ENCODE measurements at places on chromosomes 2 and 18.

DNA sequence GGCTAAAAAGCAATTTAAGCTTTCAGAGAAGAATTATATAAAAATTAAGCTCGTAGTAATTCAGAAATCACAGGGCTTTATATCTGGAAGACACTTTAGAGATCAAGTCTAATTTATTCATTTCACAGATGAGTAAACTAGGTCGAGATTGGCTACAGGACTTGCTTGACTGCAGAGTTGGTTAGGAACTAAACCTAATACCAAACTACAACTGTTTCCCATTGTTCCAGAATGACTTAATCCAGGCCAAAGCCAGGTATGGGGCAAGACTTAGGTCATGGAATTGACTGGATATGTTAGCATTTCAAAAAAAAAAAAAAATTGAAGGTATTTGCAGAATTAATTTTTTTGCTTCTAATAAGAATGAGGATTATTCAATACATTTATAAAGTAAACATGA is 146.1 kb downstream of the RIT2 start:
- DNase-seq, result no peak

DNA sequence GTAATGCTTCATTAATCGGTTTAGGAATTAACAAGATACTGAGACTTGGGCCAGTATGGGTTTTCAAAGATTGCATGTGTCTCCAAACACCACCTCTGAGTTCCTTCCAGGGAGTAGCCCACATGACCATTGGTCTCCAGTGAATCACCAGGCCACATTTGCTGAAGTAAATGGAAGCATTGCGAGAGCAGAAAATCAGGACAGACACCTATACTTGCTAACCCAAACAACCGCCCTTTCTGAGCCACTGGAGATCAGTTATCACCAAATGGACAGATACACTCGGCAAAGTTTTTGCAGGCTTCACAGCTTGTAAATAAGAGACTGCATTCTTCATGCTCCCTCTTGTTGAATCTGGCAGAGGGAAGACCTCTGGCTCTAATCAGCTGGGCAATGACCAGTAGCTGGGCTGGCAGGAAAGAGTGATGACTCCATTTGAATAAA is 40.9 kb downstream of the GATA6 start:
- DNase-seq, result no peak

DNA sequence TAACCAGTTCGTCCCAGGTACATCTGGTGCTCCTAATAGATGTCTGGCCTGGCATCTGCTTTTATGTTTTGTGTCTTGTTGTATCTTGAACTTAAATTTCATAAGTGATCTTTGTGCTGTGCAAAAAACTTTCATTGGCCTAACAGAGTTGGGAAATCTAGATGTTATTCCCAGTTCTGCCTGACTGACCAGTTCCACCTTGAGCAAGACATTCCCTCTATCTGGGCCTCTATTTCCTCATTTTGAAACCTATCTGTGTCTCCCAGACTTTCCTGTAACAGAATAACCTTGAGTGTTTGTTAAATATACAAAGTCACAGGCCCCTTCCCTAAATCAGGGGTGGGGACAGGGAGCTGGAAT is 90.5 kb upstream of the MSH2 start:
- DNase-seq, result no peak

- DNase-seq, result no peak
These were observed 16.2 kb upstream of the ZCCHC2 start for GRCh38 chr18:62506495-62507143.

DNA sequence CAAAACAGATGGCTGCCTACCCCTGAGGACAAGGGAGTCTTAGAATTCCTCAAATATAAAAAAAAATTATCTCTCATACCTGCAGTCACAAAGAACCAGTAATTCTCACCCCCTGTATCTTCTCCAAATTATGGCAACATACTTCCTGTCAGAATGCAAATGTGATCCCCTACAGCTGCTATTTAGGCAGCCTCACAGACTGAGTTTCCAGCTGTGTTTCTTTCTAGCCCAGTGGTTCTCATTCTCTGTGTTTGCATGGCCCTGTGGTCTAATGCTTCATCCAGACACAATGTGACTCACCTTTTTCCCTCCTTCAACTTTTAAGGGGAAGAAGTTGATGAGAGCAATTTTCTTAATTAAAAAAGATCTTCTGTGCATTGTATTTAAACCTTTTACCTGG is 726.3 kb downstream of the TSN start:
- DNase-seq, result no peak

DNA sequence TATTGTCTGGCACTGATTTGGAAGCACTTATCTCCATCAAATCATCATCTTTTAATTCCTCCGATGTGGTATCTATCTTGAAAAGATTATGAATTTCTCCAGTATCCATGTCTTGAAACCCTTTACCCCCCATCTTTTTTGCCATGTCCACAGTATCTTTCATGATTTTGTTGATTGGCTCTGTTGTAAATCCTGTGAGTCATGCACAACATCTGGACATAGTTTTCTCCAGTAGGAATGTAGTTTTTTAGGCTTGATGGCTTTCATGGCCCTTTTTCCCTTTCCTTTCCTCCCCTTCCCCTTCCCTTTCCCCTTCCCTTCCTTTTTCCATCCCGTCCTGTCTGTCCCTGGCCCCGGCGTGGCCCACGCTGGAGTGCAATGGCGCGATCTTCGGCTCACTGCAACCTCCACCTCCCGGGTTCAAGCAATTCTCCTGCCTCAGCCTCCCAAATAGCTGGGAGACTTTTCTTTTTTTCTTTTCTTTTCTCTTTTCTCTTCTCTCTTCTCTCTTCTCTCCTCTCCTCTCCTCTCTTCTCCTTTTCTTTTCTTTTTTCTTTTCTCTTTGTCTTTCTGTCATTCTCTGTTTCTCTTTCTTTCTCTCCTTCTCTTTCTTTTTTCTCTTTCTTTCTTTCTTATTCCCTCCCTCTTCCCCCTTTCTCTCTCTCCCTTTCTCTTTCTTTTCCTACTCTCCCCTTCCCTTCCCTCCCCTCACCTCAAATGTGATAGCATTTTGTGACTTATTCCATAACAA is 18.4 kb upstream of the ZNF638 start:
- no peak for DNase-seq

DNA sequence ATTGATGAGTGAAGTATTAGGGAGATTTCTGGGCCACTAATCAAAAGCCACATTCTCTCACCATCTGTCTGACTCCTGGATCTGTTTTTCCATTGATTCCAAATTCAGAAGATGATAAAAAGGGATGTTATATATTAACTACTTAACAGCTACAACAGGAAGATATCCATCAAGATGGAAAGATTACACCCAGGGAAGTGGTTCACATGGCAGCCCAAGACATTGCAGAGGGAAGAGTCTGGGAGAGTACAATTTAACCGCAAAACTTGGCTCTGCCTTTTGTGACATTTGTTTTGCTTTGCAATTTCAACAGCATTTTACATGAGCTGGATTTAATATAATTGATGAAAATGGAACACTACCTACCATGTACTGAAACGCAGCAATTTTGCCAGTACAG is 22.5 kb upstream of the TCF4 start:
- DNase-seq, result no peak

DNA sequence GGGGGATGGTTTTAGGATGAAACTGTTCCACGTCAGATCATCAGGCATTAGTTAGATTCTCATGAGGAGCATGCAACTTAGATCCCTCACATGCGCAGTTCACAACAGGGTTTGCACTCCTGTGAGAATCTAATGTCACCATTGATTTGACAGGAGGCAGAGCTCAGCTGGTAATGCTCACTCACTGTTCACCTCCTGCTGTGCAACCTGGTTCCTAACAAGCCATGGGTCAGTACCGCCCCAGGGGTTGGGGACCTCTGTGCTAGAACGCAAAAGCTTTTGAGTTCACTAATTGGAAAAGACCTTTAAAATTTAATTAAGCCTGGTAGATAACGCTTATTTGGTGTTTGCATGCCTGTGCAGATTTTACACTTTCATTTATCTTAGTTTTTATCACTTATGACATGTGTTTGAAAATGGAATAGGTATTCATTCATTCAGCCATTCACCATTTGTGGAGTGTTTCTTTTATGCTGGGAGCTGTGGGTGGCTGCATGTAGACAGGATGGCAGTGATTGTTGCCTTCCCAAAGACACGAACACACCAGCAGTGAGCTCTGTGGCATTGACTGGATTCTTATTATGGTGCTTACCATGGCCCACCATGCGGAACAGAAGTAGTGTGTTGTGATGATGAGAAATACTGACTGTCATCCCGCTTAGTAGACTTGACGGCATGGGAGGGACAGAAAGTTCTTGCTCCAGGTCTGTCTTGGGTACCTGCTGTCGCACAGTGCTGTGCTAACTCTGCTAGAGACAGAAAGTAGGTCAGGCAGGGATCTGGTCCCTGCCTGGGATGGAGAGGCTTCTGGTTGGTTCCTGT is 6.4 kb downstream of the RAB31 start:
- no peak for DNase-seq

GRCh38 chr18:6633310-6633709 is 96.2 kb upstream of the ARHGAP28 start:
- DNase-seq, result no peak

- DNase-seq, result no peak
These were observed 351.6 kb downstream of the EIPR1 start for GRCh38 chr2:3025984-3026383.

DNA sequence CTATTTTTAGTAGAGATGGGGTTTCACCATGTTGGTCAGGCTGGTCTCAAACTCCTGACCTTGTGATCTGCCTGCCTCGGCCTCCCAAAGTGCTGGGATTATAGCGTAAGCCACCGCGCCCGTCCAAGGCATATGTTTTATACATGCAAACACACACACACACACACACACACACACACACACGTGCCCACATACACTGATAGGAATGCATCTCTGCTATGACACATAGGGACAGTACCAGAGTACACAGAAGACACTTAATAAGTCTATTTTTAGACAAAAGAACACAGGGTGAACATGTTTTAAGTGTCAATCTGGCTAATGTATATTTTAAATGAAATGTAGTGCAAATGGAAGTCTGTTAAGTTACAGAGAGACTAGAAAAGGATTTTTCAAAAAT is 10.7 kb upstream of the RNF103 start:
- DNase-seq, result no peak

GRCh38 chr18:67840379-67840778 is 323.9 kb upstream of the DSEL start:
- no peak for DNase-seq

DNA sequence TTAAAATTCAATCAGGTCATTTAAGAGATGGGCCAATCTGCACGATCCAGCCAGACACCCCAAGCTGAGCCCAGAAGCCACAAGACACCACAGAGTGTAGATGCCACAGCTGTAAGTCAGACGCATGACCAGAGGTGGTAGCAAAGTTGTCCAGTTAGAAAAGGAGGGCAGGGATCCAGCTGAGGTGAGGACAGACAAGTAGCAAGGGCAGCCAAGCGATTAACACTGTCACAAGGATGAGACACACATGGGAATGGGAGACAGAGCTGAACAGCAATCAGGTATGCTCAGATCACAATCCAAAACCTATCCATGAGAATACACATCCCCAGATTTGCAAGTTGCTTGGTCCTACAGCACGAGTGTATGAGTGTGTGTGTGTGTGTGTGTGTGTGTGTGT is 143.4 kb upstream of the STK17B start:
- DNase-seq, result no peak

DNA sequence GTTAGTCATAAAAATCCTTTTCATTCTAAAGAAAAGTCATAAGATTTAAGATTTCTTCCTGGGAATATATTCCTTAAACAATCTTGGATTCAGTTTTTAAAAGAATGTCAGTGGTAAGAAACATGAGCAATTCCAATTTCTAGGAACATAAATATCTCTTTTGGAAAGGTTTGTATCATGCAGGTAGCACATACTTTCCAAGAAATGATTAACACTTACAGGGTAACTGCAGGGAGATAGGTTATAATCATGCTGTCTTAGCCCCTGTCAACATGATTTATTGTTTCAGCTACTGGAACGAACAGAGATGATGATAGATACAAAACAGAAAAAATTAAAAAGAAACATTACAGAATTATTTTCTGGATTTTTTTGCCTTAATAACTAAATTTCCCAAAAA is 1537.7 kb downstream of the LRP1B start:
- no peak for DNase-seq

GRCh38 chr2:216159646-216160045 is 50.5 kb downstream of the XRCC5 start:
- no peak for DNase-seq

- DNase-seq, result no peak
These were observed 18.2 kb downstream of the MAPRE2 start for GRCh38 chr18:35059280-35059927.

- DNase-seq, result no peak
These were observed 110.8 kb upstream of the CDC42EP3 start for GRCh38 chr2:37782155-37782673.

GRCh38 chr2:205073433-205074020 is 528.3 kb downstream of the PARD3B start:
- DNase-seq, result no peak

GRCh38 chr2:237920673-237921072 is 46.1 kb upstream of the UBE2F start:
- no peak for DNase-seq

DNA sequence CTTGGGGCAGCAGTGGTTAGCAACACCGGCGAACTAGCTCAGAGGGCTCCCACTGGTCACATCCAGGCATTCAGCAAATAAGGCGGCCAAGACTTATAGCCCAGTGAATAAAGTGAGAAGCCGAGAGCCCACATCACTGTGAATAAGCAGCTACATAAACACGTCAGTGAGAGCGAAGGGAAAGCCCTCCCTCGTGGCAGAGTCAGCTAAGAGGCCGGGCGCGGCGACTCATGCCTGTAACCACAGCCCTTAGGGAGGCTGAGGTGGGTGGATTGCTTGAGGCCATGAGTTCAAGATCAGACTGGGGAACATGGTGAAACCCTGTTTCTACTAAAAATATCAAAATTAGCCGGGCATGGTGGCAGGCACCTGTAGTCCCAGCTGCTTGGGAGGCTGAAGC is 5.2 kb downstream of the D2HGDH start:
- peak; percentile 42 for DNase-seq

GRCh38 chr18:48124857-48125626 is 194.6 kb upstream of the SMAD2 start:
- no peak for DNase-seq

DNA sequence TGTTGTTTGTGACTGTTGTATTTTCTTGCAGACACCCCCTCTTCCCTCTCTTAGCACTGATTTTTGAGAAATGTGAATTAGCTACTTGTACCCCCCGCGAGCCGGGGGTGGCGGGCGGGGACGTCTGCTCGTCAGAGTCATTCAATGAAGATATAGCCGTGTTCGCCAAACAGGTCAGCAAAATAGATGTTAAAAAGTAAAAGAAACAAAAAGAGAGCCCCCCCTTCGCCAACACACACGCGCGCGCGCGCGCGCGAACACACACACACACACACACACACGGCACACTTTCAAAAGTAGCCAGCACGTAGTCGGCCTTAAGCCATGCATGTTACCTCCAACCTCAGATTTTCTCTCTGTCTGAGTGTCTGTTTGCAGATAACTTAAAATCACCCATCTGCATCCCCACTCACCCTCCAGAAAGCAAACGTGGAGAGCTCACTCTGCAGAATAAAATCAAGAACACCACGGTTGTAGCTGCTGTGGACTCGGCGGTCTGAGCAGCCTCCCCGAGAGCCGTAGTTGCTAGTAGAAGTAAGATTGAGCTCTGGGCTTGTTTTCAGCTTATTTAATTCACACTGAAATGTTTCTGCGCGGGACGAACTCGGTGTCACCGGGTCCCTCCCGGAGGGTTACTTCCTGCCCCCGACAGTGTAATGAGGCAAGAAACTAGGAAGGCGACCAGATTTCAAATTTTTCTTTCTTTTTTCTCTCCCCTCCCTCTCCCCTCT is 5.1 kb downstream of the MEIS1 start:
- DNase-seq, result no peak

- DNase-seq, result no peak
These were observed 149.3 kb downstream of the HAUS1 start for GRCh38 chr18:46253498-46253897.

GRCh38 chr2:75241696-75242095 is 42.4 kb upstream of the TACR1 start:
- no peak for DNase-seq

GRCh38 chr2:121051311-121051710 is 233.7 kb downstream of the TFCP2L1 start:
- no peak for DNase-seq
